Ascending aorta (tissue), 2 donors: ENCODE measurements at places on chromosomes 3 and 15.

GRCh38 chr15:43144512-43144911 is 11.1 kb downstream of the TMEM62 start:
- H3K4me3 ChIP-seq: no peak overlapping the region
- H3K4me1 ChIP-seq: no peaks in the 10 kb centered on the region
- DNase-seq: no peak
- H3K27ac ChIP-seq: no peak overlapping the region

GRCh38 chr3:13966302-13966701 is 86.4 kb upstream of the WNT7A start:
- H3K4me3 ChIP-seq: no peak overlapping the region
- H3K4me1 ChIP-seq: no peaks in the 10 kb centered on the region
- no peaks in the 10 kb centered on the region for H3K27me3 ChIP-seq
- no peaks in the 10 kb centered on the region for H3K36me3 ChIP-seq

DNA sequence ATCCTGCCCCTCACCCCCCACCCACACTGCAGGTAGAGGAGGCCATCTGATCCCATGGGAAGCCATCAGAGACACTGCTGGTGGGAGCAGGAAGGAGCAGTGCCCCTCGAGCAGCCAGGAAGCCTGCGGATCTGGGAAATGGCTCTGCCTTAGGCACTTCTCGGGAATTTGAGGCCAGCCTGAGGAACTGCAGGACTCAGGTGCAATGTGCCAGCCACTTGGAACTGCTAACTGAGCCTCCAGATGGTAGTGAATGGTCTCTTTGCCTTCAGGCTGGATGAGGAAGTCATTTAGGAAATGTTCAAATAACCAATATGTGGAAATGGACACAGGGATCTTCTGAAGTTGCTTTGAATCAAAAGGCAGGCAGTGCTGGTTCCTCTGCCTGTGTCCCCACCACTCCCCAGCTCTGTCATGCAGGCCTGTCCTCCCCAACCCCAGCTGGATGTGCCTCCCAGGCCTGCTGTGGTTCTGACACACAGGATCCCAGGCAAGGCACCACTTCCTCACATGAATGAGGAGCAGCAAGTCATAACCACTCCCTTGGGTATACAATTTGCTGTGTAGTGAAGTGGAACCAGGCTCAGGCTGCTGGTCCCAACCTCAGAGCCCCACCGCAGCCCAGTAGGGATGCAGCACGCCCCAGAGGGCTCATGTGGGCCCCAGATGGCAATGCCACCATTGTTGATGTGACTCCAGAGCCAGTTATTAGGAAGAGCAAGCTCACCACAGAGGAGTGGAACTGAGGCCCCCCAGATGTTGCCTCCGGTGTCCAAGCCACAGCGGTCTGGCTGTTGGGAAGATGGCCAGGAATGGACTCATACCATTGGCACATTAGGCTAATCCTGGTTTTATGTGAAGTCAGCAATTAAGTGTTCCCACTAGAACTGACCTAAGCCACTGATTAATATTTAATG is 46.5 kb upstream of the LIMD1 start:
- peak; percentile 54 for DNase-seq
- no peaks in the 10 kb centered on the region for H3K27me3 ChIP-seq
- H3K4me1 ChIP-seq: peaks cover 10% of the 10 kb centered on the region
- H3K27ac ChIP-seq: peak overlapping the region; percentile 47
- no peaks in the 10 kb centered on the region for H3K36me3 ChIP-seq

DNA sequence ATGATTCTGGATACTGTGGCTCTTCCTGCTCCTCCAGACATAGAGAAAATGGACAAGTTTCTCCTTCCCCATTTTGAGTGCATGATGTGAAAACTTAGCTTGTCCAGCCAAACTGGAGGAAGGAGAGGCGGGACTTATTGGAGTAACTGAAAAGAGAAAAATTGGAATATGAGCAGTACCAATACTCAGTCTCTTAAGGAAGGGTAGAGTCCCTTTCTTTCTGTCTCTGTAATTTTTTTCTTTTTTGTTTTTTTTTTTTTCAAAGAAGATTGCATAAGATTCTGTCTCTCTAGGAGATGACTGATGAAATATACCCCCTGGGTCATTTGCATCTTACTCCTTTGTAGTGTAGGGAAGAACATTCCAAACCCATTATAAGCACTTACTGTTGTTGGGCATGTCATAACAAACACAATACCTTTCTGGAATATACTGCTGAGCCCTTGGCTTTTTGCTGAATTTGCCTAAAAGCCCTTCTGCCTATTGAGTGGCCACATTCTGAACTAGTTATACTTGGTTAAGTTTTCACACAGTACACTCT is 498.1 kb upstream of the TPRG1 start:
- no peak overlapping the region for H3K4me3 ChIP-seq
- peaks cover 17% of the 10 kb centered on the region for H3K4me1 ChIP-seq
- H3K27ac ChIP-seq: peak overlapping the region; percentile 34

DNA sequence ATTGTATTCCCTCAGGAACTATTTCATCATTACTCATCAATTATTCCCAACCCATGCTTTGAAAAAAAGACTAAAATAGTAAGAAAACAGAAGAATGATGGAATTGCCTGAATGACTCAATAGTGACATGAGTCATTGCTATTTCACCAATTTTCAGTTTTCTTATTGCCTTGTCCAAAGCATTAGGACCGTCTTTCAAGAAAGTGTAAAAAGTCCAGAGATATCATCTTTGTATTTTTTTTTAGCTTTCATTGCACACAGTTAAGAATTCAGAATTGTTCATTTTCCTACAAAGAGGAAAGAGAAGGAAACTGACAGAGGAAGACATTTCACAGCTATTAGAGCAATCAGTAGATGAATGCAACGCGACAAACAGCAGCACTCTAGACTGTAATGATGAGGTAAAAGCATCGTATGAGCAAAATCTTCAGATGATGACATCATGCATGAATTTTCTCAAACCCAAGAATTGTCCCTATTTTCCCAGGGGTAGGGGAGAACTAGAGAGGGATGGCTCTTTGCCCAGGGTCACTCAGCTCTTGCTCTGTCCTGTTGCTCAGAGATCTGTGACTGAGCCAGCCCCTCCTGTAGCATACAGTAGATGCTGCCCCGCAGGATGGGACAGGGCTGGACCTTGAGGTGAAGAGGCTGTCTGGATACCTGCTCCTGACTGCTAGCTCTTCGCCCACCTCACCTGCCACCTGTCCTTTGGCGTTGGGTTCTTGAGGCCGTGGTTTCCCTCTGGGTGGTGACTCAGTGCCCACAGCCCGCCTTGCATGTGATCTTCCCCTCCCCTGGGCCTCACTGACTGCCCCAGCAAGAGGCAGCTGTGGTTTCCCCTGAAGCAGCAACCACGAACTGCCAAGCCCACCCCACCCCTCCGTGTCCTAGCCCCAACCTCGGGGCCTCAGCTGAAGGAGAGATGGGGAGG is 84.8 kb downstream of the PPCDC start:
- H3K36me3 ChIP-seq: no peaks in the 10 kb centered on the region
- no peak for DNase-seq
- H3K4me1 ChIP-seq: peaks cover 7% of the 10 kb centered on the region

- H3K27ac ChIP-seq: no peak overlapping the region
- H3K36me3 ChIP-seq: peaks cover 25% of the 10 kb centered on the region
- no peaks in the 10 kb centered on the region for H3K4me1 ChIP-seq
- no peaks in the 10 kb centered on the region for H3K27me3 ChIP-seq
- no peak for DNase-seq
Measured at GRCh38 chr3:50286322-50287227, 5.7 kb downstream of the IFRD2 start.

DNA sequence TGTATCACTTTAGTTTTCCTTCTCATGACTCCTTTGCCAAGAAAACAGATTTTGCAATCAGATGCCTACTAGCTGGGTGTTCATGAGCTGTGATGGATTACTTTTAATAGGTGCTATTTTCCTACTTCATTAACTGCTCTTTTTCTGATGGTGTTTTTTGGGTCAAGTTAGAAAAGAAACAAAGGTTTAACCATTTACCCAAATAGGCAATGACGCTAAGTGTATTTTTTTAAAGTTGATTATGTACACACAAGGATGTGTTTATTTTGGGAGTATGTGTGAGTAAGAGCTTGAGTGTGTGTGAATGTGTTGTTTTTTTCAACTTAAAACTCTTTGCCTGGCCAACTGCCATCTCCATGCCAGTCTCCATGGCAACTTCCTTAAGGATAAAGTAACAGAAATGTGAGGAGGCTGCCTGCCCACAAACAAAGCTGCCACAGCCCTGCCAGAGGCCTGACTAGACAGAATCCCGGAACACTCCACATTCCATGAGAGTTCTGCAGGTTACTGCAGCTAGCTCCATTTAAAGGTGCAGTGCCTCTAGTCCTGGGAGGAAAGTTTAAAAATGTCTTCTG is 215.6 kb upstream of the RBMS3 start:
- H3K4me3 ChIP-seq: no peak overlapping the region
- H3K27me3 ChIP-seq: no peaks in the 10 kb centered on the region
- H3K27ac ChIP-seq: peak overlapping the region; percentile 66
- H3K36me3 ChIP-seq: no peaks in the 10 kb centered on the region
- H3K4me1 ChIP-seq: no peaks in the 10 kb centered on the region
- DNase-seq: peak; percentile 62

DNA sequence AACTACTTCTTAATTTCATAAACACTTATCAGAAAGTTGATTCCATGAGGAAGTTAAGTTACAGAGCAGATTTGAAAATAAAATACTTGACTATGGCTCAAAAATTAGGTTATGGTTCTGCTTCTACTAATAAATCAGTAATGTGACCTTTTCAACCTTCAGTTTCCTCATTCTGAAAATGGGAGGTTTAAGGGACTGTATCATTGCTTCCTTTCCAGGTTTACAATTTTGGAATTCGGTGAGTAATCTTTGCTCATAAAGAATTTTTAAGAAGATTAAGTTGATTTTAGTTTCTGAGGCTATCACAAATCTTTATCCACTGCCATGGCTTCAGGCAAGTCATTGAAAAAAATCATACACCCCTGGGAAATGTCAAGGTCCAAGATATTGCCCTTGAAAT is 1061.2 kb downstream of the DIPK2A start:
- H3K4me3 ChIP-seq: no peak overlapping the region
- no peak overlapping the region for H3K27ac ChIP-seq
- no peaks in the 10 kb centered on the region for H3K36me3 ChIP-seq
- H3K4me1 ChIP-seq: no peaks in the 10 kb centered on the region
- DNase-seq: no peak

DNA sequence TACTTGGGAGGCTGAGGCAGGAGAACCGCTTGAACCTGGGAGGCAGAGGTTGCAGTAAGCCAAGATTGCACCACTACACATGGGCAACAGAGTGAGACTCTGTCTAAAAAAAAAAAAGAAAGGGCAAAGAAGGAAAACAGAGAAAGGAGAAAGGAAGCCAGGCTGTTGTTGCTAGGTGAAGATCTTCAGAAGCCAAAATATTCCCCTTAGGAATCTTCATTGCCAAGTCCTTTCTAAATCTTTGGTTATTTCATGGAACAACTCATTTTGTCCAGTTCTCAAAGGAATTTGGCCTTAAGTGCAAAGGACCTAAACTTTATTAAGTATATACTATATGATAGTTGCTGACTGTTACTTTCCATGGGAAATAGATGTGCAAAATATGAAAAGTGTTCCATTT is 59.2 kb upstream of the OSBPL11 start:
- H3K36me3 ChIP-seq: no peaks in the 10 kb centered on the region
- no peak for DNase-seq
- H3K27ac ChIP-seq: no peak overlapping the region
- no peaks in the 10 kb centered on the region for H3K27me3 ChIP-seq
- no peak overlapping the region for H3K4me3 ChIP-seq
- no peaks in the 10 kb centered on the region for H3K4me1 ChIP-seq

- H3K4me3 ChIP-seq: no peak overlapping the region
- no peak for DNase-seq
- peak overlapping the region; percentile 60 for H3K27ac ChIP-seq
- H3K4me1 ChIP-seq: peaks cover 15% of the 10 kb centered on the region
Measured at GRCh38 chr3:62183969-62184368, 189.4 kb downstream of the FEZF2 start.

DNA sequence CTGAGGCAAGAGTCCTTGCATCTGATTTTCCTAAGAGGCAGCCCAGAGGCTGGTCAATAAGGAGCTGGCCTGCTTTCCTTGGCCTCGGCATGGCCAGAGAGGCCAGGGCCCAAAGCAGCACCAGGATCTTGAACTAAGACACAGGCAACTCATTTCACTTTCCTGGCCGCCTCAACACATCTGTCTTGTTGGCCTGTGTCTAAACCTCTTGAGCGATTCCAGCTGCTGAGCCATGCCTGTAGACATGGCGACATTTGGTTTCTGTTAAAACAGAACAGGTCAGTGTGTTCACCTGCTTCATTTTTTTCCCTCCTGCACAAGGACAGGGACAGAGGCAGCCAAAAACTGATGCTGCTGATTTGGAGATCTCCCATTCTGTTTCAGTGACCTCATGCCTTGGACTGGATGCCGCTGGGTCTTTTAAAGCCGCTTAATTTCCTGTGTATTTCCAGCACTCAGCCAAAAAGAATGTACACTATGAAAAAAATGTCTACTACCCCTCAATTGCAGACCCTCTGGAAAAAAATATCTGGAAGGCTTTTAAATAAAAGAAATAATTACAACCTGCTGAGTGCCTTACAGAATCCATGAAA is 266.6 kb upstream of the ICE2 start:
- no peak overlapping the region for H3K4me3 ChIP-seq
- H3K36me3 ChIP-seq: no peaks in the 10 kb centered on the region
- H3K27ac ChIP-seq: peak overlapping the region; percentile 74
- no peak for DNase-seq
- H3K27me3 ChIP-seq: no peaks in the 10 kb centered on the region
- no peaks in the 10 kb centered on the region for H3K4me1 ChIP-seq

DNA sequence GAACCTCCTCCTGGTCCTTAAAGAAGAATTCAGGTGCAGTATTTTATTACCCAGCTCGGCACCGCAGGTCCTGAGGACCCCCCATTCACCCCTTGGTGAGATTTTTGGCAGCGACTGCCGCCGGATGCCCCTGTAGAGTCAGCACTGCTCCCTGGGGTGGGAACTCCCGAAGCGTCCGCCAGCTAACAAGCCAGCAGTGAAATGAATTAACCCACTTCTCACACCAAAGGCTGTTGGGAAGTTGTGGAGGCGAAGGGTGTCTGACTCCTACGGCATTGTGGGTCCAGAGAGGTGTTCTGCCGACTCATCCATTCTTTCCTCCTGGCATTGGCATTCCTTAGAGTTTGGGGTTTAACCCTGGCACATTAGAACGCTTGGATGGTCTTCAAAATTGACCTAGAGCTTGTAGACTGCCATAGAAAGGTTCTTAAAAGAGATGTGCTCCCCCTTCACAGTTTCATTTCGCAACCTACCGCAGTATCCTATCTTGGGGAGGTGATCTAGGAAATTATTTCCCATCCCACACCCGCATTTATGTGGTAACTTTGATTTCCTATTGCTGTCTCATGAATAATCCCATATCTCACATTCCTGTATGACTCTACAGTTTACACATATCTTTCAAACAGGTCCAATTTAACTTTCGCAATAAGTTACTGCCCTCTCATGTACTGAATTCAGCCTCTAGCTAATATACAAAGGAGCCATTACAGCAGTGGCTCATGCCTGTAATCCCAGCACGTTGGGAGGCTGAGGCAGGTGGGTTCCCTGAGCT is 879 bp upstream of the EIF5A2 start:
- no peaks in the 10 kb centered on the region for H3K4me1 ChIP-seq
- no peak for DNase-seq
- H3K4me3 ChIP-seq: peak overlapping the region; percentile 95
- H3K27ac ChIP-seq: peak overlapping the region; percentile 79
- no peaks in the 10 kb centered on the region for H3K36me3 ChIP-seq
- no peaks in the 10 kb centered on the region for H3K27me3 ChIP-seq

- no peak for DNase-seq
- no peaks in the 10 kb centered on the region for H3K27me3 ChIP-seq
- H3K27ac ChIP-seq: no peak overlapping the region
- no peaks in the 10 kb centered on the region for H3K4me1 ChIP-seq
Measured at GRCh38 chr3:53583161-53583690, 88.8 kb downstream of the CACNA1D start.
